ENCODE measurements at places on chromosomes 7 and 10.

DNA sequence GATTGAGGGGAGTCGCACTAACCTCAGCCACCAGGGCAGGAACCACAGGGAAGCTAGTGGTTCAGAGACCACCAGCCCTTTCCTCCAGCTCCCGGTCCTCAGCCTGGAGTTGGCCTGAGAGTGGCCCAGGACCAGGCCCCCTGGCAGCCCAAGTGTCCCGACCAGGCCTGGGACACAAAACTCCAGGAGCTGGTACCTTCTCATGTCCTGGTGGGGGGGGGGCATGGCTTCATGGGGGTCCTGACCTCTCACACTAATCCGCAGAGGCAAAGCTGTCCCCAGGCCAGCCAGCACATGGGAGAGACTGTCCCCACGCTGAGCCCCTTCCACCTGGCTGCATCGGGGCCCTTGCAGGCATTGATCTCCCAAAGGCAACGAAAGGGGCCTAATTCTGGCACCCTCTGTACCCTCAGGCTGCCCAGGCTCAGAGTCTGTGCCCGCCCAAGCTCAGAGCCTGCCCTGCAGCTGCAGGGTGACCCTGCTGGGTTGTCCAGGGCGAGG is 28.2 kb downstream of the GPRIN2 start:
- no peak overlapping the region for H3K4me3 ChIP-seq
- no peak for DNase-seq
- no peak overlapping the region for H3K27ac ChIP-seq
- no peaks in the 10 kb centered on the region for H3K36me3 ChIP-seq
- H3K4me1 ChIP-seq: peaks cover 4% of the 10 kb centered on the region
- H3K27me3 ChIP-seq: no peaks in the 10 kb centered on the region

- H3K27me3 ChIP-seq: no peaks in the 10 kb centered on the region
- H3K4me3 ChIP-seq: no peak overlapping the region
- no peak for DNase-seq
- H3K4me1 ChIP-seq: no peaks in the 10 kb centered on the region
- H3K27ac ChIP-seq: no peak overlapping the region
Measured at GRCh38 chr10:125779403-125780327, 4.0 kb upstream of the MMP21 start.

DNA sequence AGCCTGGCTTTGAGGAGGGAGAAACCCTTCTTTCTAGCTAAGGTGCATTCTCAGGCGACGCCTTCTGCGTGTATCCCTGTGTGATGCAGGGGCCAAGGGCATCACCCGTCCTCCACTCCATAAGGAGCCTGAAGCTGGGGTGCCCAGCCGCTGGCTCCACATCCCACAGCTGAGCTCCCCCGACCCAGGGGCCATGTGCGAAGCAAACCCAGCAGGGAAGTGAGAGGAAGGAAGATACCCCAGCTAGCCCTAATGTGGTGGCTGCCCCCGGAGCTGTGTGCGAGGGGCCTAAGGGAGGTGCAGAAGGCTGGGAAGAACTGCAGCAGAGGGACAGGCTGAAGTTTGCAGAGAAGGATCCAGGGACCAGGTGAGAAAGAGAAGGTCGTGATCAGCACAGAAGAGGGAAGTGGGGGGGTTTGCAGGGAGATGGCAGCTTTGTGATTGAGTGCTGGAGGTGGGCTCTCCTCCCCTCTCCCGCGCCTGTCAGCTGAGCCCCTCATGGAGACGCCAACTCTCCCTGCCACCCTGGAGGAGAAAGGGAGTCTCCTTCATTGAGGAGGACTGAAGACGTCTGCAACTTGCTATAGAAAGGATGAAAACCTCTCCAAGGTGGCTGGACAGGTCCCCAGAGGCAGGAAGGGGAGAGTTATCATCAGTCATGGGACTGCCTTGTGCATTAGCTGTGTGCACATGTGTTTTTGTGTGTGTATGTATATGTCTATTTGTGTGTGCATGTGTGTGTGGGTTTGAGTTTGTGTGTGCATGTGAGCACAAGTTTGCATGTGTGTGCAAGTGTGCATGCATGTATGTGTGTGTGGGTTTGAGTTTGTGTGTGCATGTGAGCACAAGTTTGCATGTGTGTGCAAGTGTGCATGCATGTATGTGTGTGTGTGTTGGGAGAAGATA is 3.5 kb upstream of the CALML5 start:
- H3K36me3 ChIP-seq: no peaks in the 10 kb centered on the region
- no peaks in the 10 kb centered on the region for H3K27me3 ChIP-seq
- H3K27ac ChIP-seq: peak overlapping the region; percentile 24
- peaks cover 21% of the 10 kb centered on the region for H3K4me1 ChIP-seq
- DNase-seq: no peak

- no peak overlapping the region for H3K4me3 ChIP-seq
- no peaks in the 10 kb centered on the region for H3K4me1 ChIP-seq
- no peak for DNase-seq
- no peaks in the 10 kb centered on the region for H3K36me3 ChIP-seq
Measured at GRCh38 chr10:90798482-90798881, 59.4 kb downstream of the HTR7 start.

DNA sequence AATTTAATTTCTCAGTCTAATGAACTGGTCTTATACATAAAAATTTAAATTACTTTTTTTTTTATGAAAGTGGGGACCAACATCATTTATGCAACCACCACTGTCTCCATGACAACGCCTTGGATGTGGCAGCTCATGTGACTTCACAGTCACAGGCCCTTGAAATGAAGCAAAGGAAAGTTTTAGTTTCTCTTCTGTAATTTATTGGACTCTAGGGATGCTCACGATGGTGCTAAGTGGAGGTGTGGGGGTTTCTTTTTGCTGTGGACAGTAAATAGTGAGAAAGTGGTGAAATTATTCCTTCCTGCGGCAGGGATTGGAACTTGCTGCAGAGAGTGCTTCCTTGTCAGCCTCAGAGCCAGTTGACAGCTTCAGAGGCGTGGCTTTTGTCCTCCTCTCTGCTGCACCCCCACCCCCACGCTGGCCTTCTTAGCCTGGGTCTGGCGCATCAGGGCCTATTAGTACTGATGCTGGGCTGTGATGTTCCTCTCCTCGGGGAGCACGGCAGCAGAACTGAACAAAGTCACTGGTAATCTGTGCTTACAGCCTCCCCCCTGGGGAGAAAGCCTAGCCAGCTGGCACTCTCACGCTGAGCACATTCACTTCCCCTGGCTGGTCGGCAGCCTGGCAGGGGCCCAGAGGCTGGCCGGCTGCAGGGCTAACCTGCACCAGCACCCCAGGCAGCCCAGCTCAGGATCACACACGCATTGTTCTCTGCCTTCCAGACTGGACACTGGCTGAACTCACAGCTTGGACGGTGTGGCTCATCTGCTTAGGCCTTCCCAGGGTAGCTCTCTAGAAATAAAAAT is 517.5 kb upstream of the GALNT17 start:
- H3K27me3 ChIP-seq: no peaks in the 10 kb centered on the region
- H3K4me1 ChIP-seq: no peaks in the 10 kb centered on the region
- H3K4me3 ChIP-seq: no peak overlapping the region
- DNase-seq: peak; percentile 68
- peak overlapping the region; percentile 22 for H3K27ac ChIP-seq

- no peaks in the 10 kb centered on the region for H3K4me1 ChIP-seq
- H3K27ac ChIP-seq: no peak overlapping the region
- no peak for DNase-seq
- H3K27me3 ChIP-seq: no peaks in the 10 kb centered on the region
- H3K4me3 ChIP-seq: no peak overlapping the region
Measured at GRCh38 chr7:110894111-110894510, 196.8 kb upstream of the LRRN3 start.

DNA sequence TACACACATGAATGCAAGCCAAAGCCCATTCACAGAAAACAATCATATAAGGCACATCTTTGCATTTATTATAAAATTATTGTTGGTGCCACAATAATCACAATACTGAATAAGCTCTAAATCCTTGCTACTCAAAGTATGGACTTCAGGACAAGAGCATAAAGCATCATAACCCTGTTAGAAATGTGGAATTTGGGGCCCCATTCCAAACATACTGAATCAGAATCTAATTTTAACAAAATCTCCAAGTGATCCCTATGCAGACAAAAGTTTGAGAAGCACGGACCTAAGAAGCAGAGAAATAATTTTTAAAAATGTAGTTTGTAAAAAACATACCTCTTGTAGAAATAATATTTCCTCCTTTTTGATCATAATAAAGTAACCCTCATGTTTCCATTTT is 199.2 kb downstream of the IMMP2L start:
- no peak for DNase-seq
- H3K36me3 ChIP-seq: no peaks in the 10 kb centered on the region
- H3K27ac ChIP-seq: no peak overlapping the region
- no peaks in the 10 kb centered on the region for H3K4me1 ChIP-seq
- no peaks in the 10 kb centered on the region for H3K27me3 ChIP-seq
- no peak overlapping the region for H3K4me3 ChIP-seq

DNA sequence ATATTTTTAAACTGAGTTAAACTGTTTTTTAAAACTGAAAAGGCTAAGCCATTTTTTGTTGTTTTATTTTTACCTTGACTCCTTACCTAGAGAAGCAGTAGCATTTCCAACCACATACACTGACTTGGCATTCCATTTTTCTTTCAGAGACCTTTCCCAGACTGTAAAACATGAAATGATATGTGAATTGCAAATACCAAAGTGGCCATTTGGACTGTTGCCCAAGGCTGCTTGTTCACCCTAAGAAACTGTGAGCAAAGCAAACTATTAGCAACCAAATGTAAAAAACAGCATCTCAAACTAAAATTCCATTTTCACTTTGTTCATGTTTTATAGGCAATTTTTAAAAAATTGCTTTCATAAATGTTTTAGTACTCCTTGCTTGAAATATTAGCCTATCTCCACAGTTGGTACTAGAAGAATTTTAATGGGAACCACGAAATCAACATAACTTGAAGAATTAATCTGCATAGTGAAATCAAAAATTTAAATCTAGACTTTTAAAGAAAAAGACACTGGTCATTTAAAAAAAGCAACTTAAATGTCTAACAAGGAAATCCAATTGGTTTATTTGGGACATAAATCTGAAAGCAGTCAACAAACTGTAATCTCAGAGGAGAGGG is 10.8 kb downstream of the UROS start:
- no peak overlapping the region for H3K27ac ChIP-seq
- no peak overlapping the region for H3K4me3 ChIP-seq
- no peaks in the 10 kb centered on the region for H3K4me1 ChIP-seq
- peaks cover 9% of the 10 kb centered on the region for H3K36me3 ChIP-seq
- DNase-seq: no peak
- no peaks in the 10 kb centered on the region for H3K27me3 ChIP-seq

DNA sequence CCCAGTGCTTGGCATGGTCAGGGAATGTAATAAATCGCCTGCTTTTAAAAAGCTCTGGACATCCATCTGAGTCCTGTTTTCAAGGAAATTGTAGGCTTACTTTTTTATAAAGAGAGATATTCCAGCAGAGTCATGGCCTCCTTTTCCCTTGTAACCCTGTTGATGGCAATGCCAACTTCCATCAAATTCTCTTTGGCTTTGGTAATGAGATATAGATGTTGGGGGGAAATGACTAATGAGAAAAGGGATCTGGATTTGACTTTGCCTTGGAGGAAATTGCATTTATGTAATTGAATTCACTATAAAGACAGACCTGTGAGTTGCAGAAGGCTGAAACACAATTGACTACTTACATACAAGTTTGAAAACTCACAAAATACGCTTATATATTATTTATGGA is 347.5 kb downstream of the GPR158 start:
- H3K36me3 ChIP-seq: no peaks in the 10 kb centered on the region
- H3K4me1 ChIP-seq: no peaks in the 10 kb centered on the region
- H3K4me3 ChIP-seq: no peak overlapping the region
- no peak for DNase-seq
- H3K27ac ChIP-seq: no peak overlapping the region

DNA sequence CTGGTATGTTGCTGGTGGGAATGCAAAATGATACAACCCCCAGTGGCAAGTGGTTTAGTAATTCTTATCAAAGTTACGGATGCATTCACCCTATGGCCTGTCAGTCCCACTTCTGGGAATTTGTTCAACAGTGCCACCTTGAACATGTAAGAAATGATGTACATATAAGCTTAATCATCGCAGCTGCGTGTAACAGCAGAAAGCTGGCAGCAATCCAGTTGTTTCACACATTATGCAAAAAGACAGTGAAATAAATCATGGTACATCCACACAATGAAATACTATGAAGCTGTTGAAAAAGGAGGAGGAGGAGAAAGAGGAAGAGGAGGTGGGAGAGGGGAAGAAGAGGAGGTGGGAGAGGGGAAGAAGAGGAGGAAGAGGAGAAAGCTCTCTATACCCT is 76.2 kb upstream of the MYL10 start:
- H3K36me3 ChIP-seq: no peaks in the 10 kb centered on the region
- no peak overlapping the region for H3K4me3 ChIP-seq
- H3K27ac ChIP-seq: no peak overlapping the region
- H3K4me1 ChIP-seq: no peaks in the 10 kb centered on the region

DNA sequence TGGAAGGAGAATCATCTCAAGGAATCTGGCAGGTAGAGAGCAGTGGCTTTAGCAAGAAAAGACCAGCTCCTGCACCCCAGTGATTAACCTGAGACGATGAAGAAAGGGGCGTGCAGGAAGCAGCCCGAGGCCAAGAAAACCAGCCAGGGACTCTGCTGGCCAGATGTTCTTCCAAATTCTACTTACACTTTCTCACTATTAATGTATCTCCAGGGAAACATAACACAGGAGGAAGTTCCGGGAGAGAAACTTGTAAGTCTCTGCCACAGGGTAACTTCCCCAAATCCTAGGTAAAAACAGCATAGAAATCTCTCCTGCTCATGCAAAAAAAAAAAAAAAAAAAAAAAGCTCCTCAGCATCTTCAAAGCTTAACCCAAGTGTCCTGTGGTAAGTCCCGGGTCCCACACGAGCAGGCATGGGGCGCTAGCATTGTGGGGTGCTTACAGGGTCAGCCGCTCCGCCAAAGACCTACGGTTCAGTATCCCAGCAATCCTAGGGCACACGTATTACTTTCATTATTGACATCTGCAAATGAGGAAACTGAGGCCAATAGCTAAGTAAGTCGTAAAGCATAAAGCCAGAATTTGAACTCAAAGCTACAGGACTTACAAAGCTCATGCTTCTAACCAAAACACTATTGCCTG is 97.2 kb upstream of the GNA12 start:
- H3K4me1 ChIP-seq: no peaks in the 10 kb centered on the region
- H3K4me3 ChIP-seq: no peak overlapping the region
- no peaks in the 10 kb centered on the region for H3K27me3 ChIP-seq
- no peak overlapping the region for H3K27ac ChIP-seq
- DNase-seq: no peak
- H3K36me3 ChIP-seq: no peaks in the 10 kb centered on the region

- H3K4me3 ChIP-seq: no peak overlapping the region
- no peaks in the 10 kb centered on the region for H3K4me1 ChIP-seq
- no peaks in the 10 kb centered on the region for H3K36me3 ChIP-seq
- no peak overlapping the region for H3K27ac ChIP-seq
- DNase-seq: no peak
Measured at GRCh38 chr7:27527348-27527714, 135.4 kb downstream of the HIBADH start.

DNA sequence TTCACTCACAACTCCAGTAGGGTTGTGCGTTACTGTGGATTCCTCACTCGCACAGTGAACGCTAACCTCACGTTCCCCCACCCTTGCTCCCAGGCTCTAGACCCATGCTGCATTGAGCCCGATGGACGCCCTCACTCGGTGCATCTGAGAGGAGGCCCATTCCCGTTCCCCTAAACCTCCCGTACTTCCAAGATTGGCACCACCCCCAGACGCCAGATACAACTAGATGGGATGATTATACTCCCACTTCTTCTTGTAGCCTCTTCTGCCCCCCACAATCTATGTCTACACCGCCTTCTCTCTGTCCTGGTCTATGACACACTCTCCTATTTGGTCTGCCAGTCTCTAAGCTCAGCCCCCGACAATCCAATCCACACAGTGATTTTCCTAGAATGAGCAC is 57.3 kb upstream of the NCAPG2 start:
- H3K27me3 ChIP-seq: no peaks in the 10 kb centered on the region
- H3K4me1 ChIP-seq: no peaks in the 10 kb centered on the region
- no peak overlapping the region for H3K27ac ChIP-seq
- DNase-seq: no peak
